ENCODE measurements at places on chromosomes 7 and 10.
A peak's percentile ranks its signal among the peaks of the same experiment; 100 is the strongest.

DNA sequence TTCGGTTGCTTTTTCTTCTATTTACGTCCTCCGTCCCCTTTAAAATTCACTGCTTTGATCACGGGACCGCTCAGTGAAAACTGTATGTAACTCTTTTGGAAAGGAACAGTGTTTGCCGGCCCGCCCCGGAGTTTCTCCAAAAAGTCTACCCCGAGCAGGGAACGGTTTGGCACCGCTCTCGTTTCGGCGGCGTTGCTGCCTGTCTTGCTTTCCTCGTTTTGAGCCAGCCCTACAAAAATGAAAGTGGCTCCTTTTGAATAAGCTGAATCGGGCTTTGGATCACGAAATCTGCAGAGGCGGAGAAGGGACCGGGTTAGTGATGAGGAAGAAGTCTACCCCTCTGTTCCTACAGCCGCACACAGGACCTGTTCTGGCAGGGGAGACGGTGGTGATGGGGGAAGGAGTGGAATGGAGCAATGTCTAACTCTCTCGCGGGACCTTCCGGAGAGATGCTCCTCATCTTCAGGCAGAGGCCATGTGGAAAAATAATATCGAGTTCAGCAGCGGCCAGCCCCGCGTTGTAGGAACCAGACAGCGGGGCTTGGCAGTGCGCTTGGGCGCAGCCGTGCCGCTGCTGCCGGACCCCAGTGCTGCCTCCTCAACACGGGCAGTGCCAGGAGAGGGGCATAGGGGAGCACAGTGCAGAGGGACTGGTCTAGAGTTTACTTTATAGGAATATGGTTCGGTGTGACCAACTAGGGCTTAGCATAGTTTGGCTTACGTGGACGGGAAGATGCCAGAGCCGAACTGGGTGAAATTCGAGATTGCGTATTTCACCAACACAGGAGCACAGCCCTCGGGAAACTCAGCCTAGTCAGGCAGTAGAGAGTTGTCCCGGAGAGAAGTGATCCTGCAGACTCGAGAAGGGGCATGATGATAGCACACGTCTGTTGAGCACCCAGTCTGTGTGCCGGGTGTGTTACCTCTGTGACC, 1.4 kb downstream of the HTRA1 start:
- no peak for DNase-seq

- DNase-seq: no peak
Observed at GRCh38 chr10:79490400-79491142, 21.8 kb upstream of the EIF5AL1 start.

- DNase-seq: no peak
Observed at GRCh38 chr7:64947252-64948000, 43.4 kb downstream of the ZNF117 start.

DNA sequence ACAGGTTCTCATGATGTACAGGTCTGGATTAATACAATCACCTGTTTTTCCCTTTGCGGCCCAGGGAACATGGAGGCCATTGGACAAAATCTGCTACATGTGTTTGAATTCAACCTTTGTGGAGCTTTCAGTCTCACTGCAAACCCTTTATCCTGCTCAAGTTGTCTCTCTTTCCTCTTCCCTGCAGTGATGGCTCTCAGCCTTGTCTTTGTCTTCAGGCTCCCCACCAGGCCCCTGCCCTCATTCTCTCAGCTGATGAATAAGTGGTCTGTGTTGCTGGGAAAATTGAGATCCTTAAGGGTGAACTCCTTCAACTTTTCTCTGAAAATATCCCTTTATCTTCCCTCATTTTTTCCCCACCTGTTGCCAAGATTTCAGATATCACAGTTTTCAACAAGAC, 791.2 kb downstream of the GRID1 start:
- no peak for DNase-seq

- no peak for DNase-seq
Observed at GRCh38 chr7:3233301-3233700, 67.8 kb upstream of the SDK1 start.

DNA sequence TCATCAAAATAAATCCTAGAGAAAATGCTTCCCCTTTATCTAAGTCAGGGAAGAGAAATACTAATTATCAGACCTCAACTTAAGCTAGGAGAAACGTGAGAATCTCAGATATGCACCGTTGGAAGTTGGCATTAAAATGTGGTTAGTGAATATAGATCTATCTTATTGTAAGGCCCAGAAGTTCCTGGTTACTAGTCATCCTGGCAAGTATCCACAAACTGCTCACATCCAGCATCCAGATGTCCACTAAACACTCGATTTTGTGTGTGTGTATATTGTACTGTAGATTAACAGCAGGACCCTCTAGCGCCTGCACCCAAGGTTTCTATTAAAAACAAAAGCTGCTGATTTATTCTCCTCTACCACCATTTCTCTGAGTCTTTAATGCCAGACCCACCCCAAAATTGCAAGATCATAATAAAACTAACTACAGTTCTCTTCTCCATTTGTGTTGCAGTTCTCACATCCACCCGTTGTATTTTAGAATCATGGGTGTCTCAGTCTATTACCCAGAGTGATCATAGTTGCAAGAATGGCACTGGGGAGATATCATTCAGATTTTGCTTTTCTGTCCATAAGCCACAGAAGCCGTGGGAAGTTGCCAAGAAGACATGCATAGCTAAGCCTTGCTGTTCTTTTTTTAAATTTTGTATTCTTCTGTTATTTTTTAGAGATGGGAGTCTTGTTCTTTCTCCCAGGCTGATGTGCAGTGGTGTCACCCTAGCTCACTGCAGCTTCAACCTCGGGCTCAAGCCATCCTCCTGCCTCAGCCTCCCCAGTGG, 165.4 kb downstream of the KIAA1217 start:
- no peak for DNase-seq

- DNase-seq: peak; percentile 28
Observed at GRCh38 chr7:74365322-74366022, 76.3 kb downstream of the CLIP2 start.

GRCh38 chr7:106354822-106355221, 70.0 kb upstream of the NAMPT start:
- DNase-seq: no peak

DNA sequence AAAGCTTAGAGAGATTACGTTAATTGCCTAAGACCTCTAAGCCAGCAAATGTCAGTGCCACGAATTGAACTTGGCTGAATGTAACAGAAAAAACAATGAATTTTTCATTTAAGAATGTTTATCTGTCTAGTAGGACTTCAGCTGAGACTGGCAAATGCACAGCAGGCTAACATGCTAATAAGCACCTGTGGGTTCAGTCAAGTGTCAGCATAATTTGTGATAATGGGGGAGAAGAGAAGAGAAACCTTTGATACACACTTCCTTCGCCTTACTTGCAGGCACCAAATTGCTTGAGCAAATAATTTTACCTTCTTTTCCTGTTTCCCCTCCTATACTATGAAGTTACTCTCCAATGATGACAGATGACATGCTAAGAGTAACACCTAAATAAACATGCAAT, 1136.5 kb upstream of the SORCS1 start:
- no peak for DNase-seq

DNA sequence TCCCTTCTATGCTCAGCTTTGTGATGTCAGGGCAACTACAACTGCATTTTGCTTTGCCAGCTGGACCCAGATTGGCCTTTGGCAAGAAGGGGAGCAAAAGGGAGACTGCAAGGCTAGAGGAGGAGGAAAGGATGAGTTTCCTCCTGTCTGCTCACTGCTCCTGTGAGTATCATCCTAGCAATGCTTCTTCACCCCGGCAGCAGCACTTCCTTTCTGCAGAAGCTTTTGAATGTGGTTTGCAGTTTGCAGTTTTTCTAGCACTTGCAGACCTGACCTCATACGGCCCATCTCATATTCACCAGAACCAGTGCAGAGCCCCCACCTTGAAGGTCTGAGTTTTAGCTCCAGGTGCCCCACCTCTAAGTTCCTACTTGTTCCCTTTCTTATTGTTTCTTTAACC, 14.8 kb downstream of the C7orf33 start:
- no peak for DNase-seq

- DNase-seq: peak; percentile 26
Observed at GRCh38 chr7:123748171-123748733, 551 bp downstream of the WASL start.

DNA sequence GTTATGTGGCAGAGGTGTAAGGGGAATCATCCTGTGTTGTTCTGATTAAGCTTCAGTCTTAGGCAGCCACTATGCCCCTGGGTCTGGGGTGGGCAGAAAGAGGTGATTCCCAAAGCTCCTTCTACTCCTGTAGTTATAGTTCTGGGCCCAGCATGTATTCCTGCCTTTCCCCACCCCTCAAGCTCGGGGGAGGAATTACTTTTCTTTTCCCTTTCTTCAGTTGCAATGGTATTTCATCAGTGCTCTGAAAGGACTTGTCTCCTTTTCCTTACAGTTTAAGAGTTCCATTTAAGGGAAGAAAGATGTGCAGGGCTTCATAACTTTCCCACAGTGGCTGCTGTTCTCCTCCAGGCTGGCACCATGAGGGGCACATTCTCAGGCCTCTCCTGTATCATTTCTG, 94.2 kb downstream of the MTPAP start:
- DNase-seq: no peak

- DNase-seq: no peak
Observed at GRCh38 chr10:4396401-4397283, 429.4 kb upstream of the AKR1E2 start.

- no peak for DNase-seq
Observed at GRCh38 chr7:150946421-150947240, 31.5 kb downstream of the KCNH2 start.

DNA sequence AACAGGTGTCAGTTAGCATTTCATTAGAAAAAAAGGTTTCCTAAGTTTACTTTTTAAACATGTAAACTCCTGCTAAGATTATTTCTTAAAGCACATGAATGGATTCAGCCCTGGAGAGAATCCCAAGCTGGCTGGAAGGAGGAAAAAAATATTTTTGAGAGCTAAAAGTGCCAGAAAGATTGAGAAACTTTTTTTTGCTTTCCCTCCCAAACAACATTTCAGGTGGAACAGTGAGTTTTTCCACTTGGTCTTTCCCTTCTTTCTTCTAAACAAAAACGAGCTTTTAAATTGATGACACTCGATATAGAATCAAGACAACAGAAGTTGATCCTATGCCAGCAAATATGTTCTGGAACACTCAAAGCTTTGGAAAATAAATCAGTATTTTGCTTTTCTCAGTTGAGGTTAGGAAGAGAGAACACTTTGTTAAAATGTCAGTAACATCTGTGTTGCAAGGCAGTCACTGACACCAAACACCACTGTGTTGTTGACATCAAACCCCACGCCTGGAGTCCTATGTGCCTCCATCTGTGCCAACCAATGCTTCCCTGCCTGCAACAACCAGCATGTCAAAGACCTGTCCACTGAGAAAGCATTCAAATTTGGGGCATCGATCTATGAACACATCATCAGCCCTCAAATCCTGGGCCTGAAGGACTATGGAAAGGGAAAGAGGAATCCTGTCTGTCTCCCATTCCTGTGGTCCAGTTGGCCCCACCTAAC, 22.9 kb upstream of the INSIG1 start:
- no peak for DNase-seq

DNA sequence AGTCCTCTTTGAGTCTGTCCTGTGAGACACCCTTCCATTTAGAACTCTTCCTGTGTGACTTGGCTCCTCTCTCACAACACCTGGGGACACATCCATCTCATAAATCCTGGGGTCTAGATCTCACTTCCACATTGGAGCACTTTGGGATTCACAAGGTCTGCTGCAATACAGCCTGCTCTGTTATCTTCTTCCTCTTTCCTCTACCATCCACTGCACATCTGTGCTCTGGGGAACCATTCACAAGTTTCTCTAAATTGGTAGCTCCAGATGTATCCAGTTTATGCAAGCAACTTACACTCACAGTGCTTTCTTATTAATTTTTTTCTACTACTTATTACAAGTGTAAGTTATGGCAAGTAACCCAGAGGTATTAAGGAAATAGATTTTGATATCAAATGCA, 5.5 kb upstream of the FIGNL1 start:
- no peak for DNase-seq

DNA sequence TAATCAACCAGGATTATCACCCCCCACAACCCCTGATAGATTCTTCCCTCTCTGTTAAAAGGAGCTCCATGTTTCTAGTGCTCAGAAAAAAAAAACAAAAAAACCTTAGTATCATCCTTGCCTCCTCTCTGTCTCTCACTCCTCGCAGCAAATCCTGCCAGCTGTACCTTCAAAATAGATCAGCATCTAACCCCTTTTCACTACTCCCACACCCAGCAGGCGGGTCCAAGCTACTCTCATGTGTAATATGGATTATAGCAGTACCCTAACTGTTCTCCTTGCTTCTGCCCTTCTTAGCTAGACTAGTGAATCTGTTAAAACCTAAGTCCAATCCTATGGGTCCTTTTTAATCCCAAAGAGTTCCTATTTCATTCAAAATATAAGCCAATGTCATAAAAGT, 667.4 kb downstream of the MAGI2 start:
- no peak for DNase-seq

GRCh38 chr10:31087851-31088250, 56.2 kb upstream of the ZNF438 start:
- no peak for DNase-seq

DNA sequence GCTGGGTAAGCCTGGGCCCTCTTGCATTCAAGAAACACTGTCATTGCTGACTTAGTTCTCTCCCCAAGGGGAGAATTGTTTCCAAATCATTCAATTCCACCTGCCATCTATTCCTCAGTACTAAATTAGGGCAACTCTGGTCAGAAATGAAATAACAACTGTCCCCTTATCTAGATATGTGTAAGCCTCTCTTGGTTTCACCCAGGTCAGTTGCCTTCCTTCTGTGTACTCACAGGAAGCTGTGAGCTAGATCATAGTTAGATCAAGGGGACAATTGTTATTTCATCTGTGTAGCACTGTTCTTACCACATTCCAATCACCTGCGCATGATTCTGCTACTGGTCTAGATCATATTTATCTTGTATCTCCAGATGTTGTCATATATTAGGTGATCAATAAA, 483.0 kb upstream of the SORCS1 start:
- no peak for DNase-seq

DNA sequence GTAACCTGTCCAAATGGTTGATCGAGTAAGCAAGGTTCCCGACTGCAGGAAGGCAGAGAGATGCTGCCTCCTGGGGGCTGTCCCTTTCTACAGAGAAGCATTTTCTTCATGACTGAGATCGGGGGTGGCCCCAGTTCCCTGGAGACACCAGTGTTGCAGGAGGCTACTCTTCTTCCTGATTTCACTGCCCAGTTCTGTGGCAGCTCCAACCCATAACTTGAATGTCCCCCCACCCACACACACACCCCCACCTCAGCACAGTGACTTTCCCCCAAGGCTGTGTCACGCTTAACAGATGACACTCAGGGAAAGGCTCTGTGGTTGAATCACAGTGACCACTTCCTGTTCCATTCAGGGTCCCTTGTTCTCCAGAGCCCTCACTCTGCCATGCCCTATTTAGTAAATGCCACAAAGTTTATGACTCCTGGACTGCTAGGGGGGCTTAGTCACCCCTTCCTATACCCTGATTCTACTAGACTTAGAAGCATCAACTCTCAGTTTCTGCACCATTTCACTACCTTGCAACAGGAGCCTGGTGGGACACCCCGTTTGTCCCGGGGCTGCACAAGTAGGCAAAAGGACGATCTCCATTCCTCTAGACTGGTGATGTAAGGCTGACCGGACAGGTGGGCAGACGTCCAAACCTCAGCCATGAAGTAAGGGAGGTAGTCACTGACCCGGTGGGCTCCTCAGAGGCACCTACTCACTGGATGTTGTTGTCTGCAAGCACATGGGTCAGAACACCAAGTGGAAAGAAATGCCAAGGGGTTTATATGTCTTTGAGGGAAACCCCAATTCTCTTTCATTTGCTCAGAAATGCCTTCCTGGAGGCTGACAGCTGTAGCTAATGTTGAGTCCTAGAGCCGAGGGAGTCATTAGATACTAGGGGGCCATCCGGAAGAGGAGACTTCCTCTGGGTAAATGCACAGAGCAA, 31.3 kb upstream of the SMC3 start:
- no peak for DNase-seq

GRCh38 chr10:89503652-89504370, 31.6 kb downstream of the SLC16A12 start:
- no peak for DNase-seq

All from NCI-H2081 (cell line).